ENCODE measurements at places on chromosomes 5 and 9.
A peak's percentile ranks its signal among the peaks of the same experiment; 100 is the strongest.

GRCh38 chr5:151686674-151687407 is at the start of gene SPARC:
TSS of gene SPARC (minus strand) at chr5:151686915. CDS start at chr5:151676188, 10,727 bp downstream.
- DNase-seq = no peak

DNA sequence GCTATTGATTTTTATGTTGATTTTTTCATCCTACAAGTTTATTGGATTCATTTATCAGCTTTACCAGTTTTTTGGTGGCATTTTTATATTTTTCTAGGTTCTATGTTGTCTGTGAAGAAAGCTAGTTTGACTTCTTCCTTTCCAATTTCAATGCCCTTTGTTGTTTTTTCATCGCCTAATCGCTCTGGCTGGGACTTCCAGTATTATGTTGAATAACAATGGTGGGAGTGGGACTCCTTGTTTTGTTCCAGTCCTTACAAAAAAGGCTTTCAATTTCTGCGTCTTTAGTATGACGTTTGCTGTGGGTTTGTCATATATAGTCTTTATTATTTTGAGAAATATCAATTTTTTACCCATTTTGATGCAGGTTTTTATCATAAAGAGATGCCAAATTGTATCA is 175.6 kb upstream of the CCNH start:
- no peak for DNase-seq

DNA sequence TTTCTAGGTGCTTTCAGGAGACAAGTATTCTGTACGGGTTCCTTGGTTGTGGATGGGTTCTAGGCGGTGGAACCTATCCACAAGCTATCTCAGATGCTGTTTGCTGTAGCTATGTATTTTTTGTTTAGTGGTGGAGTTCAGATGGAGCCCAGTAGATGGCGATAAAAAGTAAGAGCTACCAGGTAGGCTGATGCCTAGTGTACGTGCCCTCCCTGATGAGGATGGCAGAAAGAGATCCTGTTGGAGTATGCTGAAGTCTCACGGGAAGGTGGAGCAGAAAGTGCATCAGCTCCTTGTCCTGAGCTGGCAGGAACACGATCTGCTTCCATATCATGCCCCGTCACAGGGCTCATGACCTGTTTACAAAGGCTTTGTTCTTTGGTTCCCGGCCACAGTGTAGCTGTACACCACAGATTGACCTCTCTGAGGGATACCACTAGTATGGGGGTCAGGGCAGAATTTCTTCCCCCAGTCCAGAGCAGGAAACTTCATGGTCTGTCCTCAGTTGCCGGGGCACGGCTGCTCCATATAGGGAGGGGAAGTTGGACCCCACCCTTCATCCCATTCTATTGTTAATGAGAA is 12.6 kb upstream of the UGT3A2 start:
- DNase-seq = peak; percentile 81

DNA sequence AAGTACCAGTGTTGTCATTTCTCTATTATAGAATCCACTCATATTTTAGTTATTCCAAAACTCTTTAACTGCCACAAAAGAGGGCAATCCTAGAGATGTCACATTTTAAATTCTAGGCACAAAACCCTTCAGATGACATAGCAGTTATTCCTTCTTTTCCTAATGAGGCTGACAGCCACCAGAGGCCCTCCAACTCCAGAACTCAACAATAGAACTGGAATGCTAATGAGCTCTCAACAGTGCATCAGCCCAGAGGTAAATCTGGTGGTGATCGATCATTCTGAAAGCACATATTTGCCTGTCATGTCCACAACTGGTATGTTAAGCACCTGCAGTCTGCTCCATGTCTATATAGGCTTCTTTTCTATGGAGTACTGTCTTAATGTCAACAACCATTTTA is 40.2 kb upstream of the RAB3C start:
- DNase-seq = peak; percentile 12

DNA sequence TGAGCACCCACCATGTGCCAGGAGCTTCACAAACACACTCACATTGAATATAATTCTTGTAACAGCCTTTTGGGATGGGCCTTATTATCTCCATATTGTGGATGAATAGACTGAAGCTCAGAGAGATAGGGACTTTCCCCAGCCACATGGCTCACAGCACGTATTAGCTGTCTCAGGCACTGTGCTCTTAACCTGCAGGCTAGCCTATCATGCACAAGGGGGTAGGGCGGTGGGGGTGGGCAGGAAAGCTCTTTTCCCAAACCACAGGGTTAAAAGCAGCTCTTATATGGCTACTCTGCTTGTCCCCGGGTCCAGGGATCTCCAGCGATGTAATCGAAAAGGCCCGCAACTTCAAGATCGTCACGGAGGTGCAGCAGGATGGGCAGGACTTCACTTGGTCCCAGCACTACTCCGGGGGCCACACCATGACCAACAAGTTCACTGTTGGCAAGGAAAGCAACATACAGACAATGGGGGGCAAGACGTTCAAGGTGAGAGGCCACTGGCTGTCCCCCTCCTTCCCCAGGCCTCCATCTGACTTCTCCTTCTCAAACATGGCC is 2.6 kb downstream of the FABP6 start:
- DNase-seq = no peak

DNA sequence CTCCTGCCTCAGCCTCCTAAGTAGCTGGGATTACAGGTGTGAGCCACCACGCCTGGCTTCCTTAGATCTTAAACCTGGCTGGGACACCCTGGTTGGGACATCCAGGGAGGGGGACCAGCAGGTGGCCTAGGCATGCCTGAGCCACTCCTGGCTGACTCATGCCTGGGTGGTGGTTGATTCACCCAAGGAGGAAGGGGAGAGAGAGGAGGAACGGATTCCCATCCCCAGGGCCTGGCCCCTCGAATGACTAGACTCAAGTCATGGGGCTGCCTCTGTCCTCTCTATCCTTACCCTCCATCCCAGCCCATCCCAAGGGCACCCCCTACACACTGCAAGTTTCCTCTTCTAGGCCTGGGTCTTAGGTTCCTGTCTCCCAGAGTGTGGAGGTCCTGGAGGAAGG is 12.7 kb downstream of the EEIG1 start:
- DNase-seq = peak; percentile 81
